ENCODE measurements at places on chromosomes 6 and 20. TPM values are rescaled to one million over a fixed set of nuclear protein-coding genes. Genes with fewer than 3 reads are reported as not detected.

Gene ANKRD6
- total RNA-seq, result 10.5 TPM

DNA sequence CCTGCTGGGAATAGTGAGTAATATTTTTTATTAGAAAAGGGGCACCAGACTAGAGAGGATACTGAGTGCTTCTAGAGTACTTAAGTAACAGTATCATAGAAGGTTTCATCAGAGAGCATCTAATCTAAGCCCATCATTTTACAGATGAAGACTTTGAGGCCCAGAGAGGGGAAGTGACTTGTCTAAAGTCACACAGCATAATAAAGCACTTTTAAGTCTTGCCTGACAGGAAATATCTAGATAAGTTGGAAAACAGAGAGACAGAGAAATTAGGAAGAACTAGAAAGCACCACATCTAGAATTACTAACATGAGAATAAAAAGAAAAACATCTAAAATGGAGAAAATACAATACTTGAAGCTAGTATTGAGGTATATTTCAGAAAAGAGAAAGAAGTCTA, 6.0 kb downstream of the HLA-DMA start:
- DNase-seq, result no peak

GRCh38 chr20:62637110-62637509, 5.2 kb upstream of the SLCO4A1 start:
- no peak for DNase-seq

GRCh38 chr6:164929408-164929977, 379.9 kb downstream of the C6orf118 start:
- no peak for DNase-seq

Gene IMPG1
- total RNA-seq, result not detected

- no peak for DNase-seq
Measured at GRCh38 chr6:37239950-37240713, 17.4 kb upstream of the TBC1D22B start.

- DNase-seq, result no peak
Measured at GRCh38 chr6:39769012-39769411, 23.2 kb upstream of the DAAM2 start.

- DNase-seq, result no peak
Measured at GRCh38 chr20:47352332-47353238, 3.9 kb downstream of the ZMYND8 start.

Data from H7 (cell line).